ENCODE measurements at places on chromosomes 5 and 9.

DNA sequence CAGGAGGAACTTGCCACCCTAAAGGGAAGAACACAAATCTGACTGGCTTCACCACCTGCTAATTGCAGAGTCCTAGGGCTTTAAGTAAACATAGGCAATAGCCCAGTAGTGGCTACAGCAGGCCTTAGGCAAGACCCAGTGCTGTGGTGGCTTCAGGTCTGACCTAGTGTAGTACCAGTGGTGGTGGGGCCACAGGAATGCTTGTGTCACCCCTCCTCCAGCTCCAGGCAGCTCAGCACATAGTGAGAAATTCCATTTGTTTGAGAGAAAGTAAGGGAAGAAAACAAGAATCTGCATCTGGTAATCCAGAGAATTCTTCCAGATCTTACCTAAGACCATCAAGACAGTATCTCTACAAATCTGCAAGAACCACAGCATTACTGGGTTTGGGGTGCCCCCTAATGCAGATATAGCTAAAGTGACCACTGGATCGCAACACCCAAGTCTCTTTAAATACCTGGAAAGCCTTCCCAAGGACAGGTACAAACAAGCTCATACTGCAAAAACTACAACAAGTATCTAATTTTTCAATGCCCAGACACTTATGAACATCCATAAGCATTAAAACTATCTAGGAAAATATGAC, 102.6 kb upstream of the TRPM3 start:
- no peak for DNase-seq

GRCh38 chr5:149603210-149603609, 21.9 kb downstream of the ARHGEF37 start:
- DNase-seq: no peak

- no peak for DNase-seq
These were observed 65.4 kb downstream of the DRD1 start for GRCh38 chr5:175378444-175379028.

GRCh38 chr5:181127907-181128626, 2.9 kb downstream of the OR2V1 start:
- no peak for DNase-seq

GRCh38 chr5:124172389-124173003, 573.9 kb downstream of the ZNF608 start:
- no peak for DNase-seq

GRCh38 chr9:110135846-110136245, 72.1 kb downstream of the C9orf152 start:
- DNase-seq: no peak

- DNase-seq: no peak
These were observed 43.3 kb downstream of the TMC1 start for GRCh38 chr9:72564479-72565281.

DNA sequence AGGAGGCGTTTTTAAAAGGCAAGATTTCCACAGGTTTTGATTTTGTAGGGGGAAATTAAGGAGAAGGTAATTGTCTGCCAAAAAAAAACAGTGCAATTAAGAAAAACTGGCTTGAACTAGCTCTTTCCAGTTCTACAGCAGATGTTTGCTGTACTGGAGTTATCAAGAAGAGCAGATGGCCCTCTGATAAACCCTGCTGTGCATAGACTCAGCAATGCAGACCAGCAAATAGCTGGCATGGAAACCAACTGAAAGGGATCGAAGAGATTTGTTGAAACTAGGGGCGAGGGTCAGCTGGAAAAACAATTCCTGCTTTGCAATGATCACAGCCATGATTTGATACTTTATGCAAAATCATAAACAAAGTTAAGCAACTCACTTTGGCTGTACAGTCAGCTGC, 17.8 kb upstream of the BHMT start:
- DNase-seq: no peak

DNA sequence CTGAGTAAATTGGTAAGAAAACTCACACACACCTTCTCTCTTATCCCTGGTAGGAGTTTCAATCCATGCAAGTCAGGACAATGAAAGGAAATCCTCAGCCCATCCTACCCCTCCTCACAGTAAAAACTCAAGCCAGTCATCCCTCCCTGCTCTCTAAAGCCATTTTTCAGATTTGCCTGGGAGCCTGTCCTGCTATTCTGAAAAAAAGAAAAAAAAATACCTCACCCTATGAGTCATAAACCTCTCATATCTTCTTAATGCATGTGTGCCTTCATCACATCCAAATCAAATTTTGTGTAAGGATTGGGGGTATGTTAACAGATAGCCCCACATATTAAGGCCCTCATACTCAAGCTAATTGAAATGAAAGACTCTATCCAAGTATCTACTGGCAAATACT, 14.1 kb downstream of the UGT3A2 start:
- no peak for DNase-seq

- no peak for DNase-seq
These were observed 83.3 kb downstream of the SUSD1 start for GRCh38 chr9:112091810-112092209.

GRCh38 chr9:86672301-86672700, 275.0 kb downstream of the GAS1 start:
- DNase-seq: no peak

DNA sequence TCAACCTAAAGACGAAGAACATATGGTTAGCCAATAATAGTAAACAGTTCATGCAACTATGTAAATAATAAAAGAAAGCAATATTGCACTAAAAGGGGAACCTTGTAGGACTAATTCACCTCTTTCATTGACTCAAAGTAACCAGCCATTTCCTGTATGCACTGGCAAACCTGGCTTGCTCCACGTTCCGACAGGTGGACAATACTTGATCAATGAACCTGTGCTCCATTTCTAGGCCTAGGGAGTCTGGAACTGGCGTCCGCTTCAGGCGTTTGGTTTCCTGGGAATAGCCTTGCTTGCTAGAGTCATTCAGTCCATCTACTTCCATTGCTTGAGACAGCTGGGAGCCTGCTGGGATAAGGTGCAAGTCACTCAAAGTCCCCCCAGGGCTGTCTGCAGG, 41.6 kb downstream of the PTAR1 start:
- DNase-seq: no peak

DNA sequence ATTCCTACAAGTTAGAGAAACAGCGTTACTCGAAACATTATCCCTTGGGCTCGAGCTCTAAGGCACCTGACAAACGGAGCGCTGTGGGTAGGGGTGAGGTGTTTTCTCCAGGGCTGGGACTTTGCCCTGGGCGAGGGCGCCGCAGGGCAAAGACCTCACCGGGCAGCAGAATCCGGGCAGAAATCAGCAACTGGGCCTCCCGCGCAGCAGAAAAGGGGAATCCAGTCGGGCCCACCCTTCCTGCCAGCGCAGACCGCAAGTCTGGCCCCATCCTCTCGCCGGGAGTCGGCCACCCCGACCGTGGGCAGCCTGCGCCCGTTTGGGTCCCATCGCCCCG, 430 bp upstream of the MSH3 start:
- no peak for DNase-seq

DNA sequence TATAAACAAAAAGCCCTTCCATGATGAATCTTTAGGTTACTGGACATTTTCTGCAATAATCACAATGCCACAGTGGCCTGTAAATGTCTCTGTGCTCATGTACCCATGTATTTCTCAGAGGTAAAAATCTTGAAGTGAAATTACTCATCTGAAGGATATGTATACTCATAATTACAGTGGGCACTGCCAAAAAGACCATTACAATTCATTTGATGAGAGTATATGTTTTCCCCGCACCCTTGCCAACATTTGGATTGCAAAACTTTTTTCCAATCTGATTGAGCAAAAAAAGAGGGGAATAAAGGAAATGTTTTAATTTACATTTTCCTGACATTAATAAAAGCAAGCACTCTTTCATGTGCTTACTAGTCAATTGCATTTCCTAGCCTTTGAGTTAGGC, 110.5 kb downstream of the EPB41L4A start:
- DNase-seq: no peak

DNA sequence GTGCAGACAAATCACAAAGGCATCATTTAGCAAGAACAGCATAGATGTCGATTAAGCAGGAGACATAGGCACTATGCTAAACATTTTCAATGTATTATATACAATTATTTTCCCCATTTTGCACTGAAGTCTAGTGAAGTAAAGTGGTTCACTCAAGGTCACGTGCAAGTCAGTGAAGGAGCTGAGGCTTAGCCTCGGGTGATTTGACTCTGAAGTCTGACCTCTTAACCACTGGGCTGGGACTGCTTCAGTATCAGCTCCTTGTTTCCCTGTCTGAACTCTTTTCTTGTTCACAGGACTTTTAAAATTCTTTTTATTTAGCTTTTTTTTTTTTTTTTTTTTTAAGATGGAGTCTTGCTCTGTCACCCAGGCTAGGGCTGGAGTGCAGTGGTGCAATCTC, 262.7 kb downstream of the DRD1 start:
- DNase-seq: no peak

- DNase-seq: no peak
These were observed 2102.7 kb upstream of the WWC1 start for GRCh38 chr5:166188501-166189325.

GRCh38 chr9:134636149-134636507, 5.5 kb upstream of the COL5A1 start:
- DNase-seq: no peak

DNA sequence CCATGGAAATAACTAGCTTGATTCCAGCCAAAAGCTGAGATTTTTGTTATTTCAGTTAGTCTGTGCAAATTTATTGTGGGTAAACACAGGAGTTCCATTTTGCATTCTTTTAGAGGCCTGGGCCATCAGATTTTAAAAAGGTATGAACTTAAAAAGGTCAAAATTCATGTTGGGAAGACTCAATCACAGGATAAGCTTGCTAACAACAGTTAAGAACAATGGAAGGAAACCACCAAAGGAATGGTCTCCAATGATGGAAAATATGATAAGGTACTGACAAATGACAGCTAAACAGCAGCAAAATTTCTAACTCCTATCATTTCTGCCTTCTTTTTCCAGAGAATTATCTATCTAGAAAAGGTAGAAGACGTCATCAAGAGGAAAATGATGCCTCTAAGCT, 16.0 kb downstream of the ABITRAM start:
- no peak for DNase-seq

GRCh38 chr5:59538750-59539121, 354.8 kb downstream of the PDE4D start:
- no peak for DNase-seq

- no peak for DNase-seq
These were observed 2.2 kb downstream of the NR6A1 start for GRCh38 chr9:124768750-124769548.

DNA sequence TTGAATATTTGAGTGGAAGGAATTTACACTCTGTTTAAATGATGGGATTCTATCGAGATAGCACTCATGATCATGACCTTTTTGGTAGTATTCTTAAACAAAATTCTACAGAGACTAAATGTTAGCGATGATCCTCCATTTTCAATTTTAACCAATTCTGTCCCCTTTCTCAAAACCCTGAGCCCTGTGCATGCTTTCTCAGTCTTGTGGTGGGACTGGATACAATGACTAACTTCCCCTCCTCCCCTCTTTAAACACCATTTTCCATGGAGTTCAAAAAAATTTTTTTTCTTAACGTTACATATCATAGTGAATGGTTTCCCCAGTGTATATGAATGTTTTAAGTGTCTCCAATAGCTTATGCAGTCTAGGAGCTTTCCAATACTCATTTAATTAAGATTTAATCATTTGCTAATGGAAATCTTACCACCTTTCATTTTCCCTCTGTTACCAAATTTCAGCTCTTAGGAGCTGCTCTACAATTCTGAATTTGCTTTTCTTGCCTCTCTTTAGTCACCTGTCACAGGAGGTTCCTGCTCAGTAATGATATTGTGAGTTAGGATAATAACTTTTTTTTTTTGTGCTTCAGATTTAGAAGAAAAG, 101.2 kb downstream of the MAP1B start:
- DNase-seq: no peak

GRCh38 chr5:1068895-1069719, 42.8 kb downstream of the SLC12A7 start:
- DNase-seq: no peak

GRCh38 chr9:33180526-33181184, 13.5 kb upstream of the B4GALT1 start:
- DNase-seq: no peak

DNA sequence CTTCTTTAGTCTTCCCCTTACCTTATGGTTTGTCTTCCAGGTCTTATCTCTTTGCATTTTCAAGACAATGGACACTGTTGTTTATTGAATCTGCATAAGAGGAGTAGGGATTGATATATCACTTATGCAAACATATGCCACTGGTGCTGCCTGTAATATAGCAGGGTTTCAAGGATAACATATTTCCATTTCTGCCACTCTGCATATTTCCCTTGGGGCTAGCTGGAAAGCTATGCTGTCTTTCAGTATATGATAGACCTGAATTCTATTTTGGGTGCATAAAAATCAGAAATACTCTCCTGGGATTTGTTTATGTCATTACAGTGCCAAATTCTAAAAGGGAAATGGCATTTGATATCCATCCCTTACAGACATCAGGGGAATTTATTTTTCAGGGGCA, 400.2 kb downstream of the TLR4 start:
- DNase-seq: no peak

DNA sequence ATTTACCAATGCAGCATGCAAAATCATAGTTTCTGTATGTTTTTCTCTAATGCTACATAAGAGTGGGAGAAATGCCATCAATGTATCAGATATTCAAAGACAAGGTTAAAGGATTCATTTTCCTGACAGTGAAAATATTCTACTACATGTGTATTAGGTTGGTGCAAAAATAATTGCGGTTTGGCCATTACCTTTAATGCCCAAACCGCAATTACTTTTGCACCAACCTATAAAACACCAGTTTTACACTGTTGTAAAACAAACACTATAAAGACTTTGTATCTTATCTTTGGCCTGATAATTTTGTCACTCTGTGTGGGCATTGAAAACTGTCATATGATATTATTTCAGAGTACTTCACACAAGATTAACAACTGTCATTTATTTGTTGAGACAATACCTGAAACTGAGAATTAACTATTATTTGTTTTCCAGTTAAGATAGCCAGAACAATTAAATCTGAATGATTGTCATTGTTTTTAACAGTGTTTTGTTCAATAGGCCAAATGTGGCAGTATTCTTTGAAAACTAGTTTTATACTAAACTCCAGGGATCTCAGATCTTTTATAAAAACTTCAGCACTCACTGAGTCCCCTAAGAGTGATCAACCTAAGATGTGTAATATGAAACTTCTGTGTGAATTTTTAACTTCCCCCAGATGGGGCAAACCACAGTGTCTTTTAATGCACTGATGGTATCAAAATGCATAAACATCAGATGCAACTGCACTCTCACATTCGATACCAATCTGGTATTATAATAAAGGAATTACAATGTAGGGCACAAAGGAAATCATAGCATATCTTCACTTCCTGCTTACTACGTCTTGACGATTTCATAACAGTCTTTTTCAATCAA, 53.8 kb upstream of the FBN2 start:
- DNase-seq: no peak

DNA sequence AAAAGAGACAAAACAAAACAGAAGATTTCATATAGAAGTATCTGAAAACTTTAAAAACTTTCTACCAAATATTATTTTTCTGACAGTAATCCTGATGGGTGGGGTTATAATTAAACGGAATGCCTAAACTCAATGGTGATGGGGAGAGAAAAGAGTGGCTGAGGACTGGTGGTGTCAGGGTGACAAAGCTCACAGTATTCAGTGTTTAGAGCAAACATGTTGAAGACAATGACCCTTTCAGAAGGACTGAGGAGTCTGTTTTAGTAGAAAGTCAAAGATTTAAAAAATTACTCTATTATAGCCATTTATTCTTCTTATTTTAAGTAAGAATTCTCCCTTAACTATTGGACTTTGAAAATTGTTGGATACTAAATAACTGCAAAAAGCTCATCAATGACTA, 1144.0 kb downstream of the TAF11L14 start:
- DNase-seq: no peak

- DNase-seq: no peak
These were observed 226.2 kb downstream of the CACNA1B start for GRCh38 chr9:138103849-138104206.

All from stimulated activated naive CD4-positive, alpha-beta T cell (primary cell).